ENCODE measurements at places on chromosomes 13 and 19.
A peak's percentile ranks its signal among the peaks of the same experiment; 100 is the strongest.

- DNase-seq, result no peak
Observed at GRCh38 chr13:78372581-78372980, 230.8 kb downstream of the POU4F1 start.

- DNase-seq, result no peak
Observed at GRCh38 chr13:26133286-26133685, 81.5 kb upstream of the SHISA2 start.

DNA sequence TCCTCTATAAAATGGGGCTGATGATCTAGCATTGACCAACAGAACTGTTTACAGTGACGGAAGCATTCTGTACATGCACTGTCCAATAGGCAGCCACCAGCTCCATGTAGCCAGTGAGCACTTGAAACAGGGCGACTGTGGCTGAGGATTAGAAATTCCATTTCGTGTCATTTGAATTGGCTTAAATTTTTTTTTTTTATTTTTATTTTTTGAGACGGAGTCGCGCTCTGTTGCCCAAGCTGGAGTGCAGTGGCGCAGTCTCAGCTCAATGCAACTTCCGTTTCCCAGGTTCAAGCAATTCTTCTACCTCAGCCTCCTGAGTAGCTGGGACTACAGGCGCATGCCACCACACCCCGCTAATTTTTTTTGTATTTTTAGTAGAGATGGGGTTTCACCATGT, 3.0 kb downstream of the PRKCG start:
- DNase-seq, result no peak

DNA sequence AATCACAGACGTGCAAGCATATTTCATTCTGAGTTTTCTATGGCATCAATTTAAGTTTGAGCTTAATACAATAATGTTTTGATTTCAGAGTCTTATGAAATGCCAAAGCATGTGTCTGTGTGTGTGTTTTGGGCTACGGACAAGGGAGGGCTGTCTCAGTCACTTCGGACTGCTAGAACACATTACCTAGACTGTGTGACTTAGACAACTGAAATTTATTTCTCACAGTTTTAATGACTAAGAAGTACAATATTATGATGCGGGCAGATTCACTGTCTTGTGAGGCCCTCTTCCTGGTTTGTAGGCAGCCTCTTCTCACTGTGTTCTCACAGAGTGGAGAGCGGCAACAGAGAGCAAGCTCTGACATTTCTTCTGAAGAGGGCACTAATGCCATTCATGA, 1202.0 kb downstream of the EFNB2 start:
- no peak for DNase-seq

DNA sequence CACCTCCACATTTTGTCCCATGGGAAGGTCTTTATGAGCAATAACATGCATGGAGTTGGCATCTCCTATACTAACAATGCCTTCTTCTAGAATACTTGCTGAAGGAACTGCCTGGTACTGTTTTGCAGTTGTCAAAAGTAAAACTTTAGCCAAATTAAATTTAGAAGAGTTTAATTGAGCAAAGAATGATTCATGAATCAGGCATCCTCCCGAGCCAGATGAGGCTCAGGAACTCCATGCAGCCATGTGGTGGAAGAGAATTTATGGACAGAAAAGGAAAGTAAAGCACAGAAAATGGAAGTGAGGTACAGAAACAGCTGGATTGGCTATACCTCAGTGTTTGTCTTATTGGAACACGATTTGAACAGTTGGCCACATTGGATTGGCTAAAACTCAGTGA, 1081.9 kb downstream of the SLITRK1 start:
- DNase-seq, result no peak

GRCh38 chr13:114115191-114115671, 17.2 kb downstream of the RASA3 start:
- peak; percentile 13 for DNase-seq

GRCh38 chr19:5865772-5866171, 4.6 kb downstream of the FUT5 start:
- DNase-seq, result no peak

- no peak for DNase-seq
Observed at GRCh38 chr19:30895946-30896345, 453.3 kb downstream of the TSHZ3 start.

- no peak for DNase-seq
Observed at GRCh38 chr19:31500946-31501345, 151.7 kb upstream of the TSHZ3 start.

DNA sequence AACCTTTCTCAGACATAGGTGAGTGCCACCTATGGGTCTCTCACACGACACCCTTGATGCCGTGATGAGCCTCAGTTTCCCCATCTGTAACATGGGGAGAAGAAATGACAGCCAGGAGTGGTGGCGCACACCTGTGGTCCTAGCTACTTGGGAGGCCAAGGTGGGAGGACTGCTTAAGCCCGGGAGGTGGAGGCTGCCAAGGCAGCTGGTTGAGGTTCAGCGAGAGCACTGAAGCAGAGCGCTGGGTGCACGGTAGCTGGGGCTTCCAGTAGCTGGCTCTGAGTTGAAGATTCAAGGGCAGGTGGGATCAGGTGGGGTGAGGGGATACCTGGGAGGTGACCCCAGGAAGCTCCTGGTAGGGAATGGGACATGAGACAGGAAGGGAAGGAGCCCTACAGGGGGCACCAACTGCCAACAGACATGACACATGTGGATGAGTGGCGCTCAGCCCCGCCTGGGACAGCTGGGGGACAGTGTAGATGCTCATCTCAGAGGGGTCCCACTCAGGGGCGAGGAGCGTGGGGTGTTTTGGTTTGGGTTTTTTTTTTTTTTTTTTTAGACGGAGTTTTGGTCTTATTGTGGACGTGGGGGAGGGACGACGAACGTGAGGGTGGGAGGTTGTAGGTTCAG, 6.5 kb upstream of the SSBP4 start:
- no peak for DNase-seq

DNA sequence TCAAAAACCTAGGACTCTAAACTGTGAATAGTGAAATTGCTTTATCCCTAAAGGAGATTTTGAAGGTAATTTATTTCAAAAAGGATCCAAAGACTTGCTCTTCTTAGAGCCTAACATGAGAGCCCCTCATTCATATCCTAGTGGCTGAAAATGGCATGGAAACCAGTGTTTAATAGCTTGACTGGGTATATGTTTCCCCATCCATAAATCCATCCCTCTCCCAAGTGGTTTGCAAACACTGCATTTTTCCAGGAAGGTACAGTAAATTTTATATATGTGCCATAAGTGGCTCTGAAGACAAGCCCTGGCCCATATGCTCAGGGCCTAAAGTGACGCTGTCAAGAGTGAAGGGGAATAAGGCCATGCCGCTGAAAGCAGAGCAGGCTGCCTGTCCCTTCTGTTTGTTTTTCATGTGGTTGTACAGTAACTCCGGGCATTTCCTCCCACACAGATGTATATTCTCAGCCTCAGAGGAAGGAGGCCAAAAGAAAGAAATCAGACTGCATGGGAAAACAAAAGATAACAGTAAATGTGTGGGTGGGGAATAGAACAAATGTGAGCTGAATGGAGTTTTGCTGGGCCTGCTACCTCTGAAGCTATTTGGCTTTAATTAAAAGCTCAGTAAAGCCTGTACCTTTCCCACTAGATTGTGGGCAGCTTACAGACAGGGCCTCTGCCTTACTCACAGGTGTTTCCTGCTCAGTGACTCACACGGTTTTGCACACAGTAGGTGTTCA, 181.9 kb downstream of the PCDH9 start:
- DNase-seq, result peak; percentile 1

DNA sequence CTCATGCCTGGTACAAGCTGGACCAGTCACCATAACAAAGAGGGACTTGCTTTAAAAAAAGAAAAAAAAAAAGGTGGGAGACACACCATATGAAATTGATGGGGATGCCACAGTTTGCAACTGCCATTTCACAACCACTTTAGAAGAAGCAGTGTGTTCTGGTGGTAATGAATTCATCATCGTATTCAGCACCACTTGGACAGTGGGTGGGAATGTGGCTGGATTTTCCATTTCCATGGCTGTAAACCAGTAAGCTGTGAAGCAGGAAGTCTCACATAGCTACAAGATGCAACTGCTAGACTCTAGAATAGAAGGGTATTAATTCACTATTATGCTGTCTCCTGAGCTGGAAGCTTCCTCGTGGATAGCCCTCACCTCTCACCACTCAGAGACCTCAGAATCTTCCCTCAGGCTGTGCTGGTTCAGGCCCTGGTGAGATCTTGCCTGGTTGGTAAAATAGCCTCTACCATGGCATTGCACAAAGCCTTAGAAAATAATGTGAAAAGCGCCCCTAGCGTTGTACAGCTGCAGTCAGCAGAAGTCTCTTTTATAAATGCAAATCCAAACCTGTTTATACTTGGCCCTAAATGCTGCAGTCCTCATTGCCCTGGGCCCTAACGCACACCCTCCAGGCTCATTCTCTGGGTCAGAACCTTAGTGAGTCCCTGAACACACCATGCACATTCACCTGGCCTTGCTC, 150.7 kb downstream of the KCTD15 start:
- DNase-seq, result no peak

GRCh38 chr19:48325265-48325910, at the start of gene EMP3:
TSS of gene EMP3 (plus strand) at chr19:48325552. CDS start at chr19:48326845, 1,293 bp downstream.
- DNase-seq, result peak; percentile 89

- no peak for DNase-seq
Observed at GRCh38 chr13:59281453-59281852, 882.3 kb downstream of the DIAPH3 start.

- no peak for DNase-seq
Observed at GRCh38 chr19:6685962-6686627, 16.1 kb upstream of the TNFSF14 start.

GRCh38 chr13:106522112-106522705, 13.3 kb downstream of the EFNB2 start:
- no peak for DNase-seq

DNA sequence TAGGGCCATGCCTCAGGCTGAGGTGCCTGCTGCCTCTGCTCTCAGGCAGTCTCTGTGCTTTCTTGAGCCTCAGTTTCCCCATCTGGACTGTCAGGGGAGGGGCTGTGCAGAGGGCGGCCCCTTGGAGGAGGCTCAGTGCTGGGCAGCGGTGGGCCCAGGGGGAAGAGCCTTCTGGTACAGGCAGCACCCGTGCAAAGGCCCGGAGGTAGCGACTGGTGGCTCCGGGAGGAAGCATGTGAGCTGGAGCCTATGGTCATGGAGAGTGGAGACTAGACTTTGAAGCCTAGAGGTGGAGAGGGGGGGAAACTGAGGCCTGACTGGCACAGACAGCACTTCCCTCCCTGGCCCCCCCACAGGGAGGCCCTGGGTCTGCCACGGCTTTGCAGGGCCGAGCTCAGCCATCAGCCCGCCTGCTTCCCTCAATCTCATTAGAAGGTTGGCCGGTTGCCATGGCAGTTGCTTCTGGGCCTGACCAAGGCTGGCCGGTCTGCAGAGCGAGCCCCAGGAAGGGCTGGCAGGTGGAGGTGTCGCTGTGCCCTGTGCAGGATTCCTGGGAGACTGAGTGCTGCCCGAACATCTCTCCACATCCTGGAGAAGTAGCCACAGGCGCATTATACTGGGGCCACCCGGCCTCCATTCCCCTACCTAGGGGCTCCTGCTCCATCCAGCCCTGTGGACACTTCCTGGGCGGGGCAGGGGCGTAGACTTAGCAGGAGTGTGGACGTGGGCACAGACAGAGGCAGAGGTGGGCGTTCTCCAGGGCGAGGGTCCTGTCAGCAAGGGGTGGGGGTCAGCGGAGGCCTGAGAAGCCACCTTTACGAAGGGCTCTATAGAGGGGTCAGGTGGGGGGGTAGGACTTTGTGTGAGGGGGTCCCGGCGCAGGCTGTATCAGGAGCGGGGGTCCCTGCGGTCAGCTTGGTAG, 53.2 kb downstream of the CRTC1 start:
- no peak for DNase-seq

DNA sequence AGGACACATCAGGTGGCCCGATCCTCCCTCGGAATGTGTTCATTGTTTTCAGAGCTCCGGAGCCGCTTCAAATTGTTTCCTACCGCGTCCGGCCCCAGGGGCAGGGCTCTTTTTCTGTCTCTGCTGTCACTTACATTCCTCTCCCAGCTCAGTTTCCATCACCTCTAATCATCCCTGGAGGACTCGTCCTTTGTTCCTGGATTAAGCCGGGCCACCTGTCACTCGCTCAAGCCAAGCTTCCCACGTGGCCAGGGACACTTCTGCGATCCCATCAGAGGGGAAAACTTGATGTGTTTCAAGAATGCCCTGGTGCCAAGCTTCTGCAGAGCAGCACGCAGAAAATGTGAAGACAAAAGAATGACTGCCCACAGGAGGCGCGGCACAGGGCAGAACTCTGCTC, 13.5 kb downstream of the IL17D start:
- no peak for DNase-seq

DNA sequence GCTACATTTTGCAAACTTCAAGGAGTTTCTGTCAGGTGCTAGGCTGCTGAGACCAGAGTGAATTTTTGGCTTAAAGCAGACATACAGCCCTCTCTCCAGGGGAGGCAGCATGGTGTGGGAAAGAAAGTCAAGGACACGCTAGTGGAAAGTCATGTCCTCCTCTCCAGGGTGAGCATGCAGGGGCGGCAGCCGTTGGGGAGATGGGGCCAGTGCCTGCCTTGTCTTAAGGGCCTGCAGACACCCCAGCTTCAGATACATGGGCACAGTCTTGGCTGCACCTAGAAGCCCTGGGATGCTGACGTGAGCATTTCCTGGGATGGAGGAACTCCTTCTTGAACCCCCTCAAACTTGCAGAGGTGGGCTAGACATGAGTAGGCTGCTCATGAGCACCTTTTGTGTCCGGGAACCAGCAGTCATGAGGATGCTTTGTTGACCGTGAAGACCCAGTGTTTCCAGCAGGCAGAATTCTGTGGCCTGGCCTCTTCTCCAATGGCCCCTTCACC, 43.3 kb upstream of the PEPD start:
- no peak for DNase-seq

DNA sequence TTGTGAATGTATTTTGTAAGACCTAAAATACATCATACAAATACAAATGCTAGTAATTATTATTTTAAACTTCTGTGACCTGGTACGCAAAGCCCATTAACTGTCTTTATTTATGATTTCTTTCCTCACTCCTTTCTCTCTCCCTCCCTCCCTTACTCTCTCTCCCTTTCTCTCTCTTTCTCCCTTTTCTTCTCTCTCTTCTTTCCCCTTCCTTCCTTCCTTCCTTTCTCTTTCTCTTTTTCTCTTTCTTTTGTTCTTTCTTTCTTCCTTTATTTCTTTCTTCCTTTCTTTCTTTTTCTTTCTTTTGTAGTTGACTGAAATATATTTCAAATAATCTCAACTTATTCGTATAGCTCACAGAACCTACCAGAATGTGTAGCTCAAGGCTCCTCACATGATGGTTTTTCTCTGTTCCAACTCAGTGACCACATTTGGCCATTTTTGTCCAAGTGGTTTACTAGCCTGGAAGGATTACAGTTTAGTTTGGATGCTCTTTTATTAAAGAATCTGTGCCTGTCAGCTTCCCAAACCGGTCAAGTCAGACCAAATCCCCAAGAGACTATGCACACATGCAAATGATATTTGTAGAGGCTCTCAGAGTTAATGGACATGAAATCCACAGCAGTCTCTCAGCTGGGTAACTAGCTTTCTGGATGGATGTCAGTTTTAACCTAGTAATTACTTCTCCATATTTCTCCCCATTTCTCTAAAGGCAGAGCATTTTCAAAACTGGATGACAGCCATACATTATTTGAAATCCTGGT, 71.7 kb downstream of the POSTN start:
- no peak for DNase-seq

Data from activated CD4-positive, alpha-beta T cell treated with anti-CD3 and anti-CD28 coated beads, Interleukin-10, Interleukin-2, amounts not matched to agents 100 ng/mL and 50 ng/mL, durations not matched to agents 16 hours and 8 hours (primary cell).